ENCODE measurements at places on chromosomes 2 and 18.

- no peak for DNase-seq
Observed at GRCh38 chr2:37342591-37343220, 1.7 kb upstream of the QPCT start.

DNA sequence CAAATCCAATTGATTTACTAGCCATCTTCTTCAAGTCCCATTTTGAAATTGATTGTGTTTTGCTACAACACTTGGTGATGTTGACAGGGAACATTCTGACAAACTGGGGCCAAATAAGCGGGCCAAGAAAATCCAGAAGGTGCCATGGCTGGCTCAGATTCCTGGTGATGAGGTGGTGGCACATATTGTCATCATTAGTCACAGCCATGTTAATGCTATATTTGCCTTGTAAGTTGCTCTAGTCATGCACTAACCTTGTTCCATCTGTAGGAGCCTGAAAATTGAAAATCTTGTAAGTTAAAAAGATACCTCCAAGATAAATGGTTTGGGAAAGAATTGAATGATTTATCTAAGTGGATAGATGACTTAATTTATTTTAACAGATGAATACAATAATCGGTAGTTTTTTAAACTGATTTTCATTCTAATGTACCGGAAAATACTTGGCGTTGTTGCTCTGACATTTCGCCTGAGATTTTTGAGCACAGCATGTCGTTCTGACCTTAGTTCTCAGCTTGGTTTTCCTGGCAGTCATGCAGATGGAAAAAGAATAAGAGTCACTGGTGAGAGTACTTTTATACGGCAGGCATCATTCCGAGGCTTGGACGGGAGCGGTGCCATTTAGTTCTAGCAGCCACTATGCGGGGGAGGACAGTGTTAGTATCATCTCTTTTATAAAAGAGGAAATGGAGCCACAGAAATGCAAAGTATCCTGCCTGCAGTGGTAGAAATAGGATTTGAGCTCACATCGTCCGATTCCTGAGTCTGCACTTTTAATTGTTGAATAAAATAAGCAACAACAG, 133.9 kb downstream of the ZNF532 start:
- DNase-seq: no peak

GRCh38 chr2:46632349-46632748, 153.0 kb downstream of the TMEM247 start:
- no peak for DNase-seq

DNA sequence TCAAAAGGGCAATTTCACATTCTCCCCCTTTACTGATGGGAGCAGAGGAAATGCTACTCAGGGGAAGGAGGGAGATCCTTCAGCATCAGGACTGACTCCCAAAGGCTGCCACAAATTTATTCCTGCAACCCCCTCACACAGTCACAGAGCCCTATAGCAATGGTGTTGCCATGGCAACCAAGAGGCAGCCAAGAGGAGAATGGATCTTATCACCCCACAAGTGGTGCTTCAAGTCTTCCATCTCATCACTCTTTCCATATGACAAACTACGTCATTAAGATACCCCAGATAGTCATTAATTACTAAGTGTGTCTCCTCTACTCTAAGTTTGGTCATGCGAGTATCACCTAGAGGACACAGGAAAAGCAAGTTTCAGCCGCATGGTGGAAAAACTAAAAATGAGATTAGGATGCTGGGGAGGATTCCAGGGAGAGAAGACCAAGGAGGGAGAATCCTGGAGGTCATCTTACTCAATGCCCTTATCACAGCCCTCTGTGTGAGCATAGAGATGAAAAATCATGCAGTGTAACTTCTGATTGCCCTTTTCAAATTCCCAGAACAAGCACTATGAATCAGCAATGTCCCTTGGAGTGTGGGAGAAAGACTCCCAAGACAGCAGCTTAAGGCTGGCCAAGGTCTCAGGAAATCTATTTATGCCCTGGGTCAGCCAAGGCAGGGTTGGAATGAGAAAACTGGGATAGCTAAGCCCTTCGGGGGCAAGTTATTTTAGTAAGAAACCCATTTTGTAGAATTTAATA, 885.7 kb upstream of the KLHL29 start:
- DNase-seq: no peak

GRCh38 chr2:170404846-170405245, 226.9 kb downstream of the MYO3B start:
- no peak for DNase-seq

DNA sequence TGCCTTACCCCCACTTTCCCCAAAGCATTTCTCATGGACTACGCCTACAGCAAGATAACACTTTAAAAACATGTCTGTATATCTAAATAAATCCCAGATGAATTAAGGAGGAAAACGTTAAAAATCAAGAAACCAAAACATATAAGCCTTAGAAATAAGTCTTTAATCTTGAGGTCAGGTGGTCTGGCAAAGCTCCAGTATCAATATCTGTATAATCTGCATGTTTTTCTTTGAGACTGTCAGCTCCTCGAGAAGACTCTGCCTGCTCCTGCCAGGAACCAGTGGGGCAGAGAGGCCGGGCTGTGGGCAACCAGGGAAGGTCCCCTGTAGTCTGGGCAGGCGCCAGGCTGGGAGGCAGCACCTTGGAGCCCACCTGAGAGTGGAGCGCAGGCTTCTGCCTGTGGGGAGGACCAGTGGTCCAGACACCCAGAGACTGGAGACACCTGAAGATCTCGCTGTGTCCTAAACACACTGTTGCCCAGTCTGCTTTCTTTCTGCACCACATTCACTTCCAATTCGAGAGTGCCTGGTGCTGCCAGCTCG, 291.0 kb upstream of the SOX11 start:
- no peak for DNase-seq

- DNase-seq: no peak
Observed at GRCh38 chr18:48193521-48194492, 215.4 kb downstream of the ZBTB7C start.

DNA sequence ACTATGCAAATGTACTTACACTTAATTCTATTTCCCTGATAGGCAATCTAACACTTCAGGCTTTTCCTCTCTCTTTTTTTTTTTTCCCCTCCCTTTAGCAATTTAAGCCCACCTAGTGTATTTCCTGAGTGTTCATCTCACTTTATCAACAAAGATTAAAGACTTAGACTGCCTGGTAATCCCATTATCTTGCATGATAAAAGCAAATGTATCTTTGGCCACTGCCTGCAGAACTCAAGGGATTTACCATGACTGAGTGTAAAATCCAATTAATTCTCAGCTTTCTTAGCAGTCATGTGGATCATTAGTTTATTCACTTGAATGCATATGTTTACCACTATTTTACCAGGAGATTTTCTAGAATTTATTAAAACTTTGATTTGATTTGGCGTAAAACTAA, 1102.2 kb upstream of the GYPC start:
- DNase-seq: no peak

DNA sequence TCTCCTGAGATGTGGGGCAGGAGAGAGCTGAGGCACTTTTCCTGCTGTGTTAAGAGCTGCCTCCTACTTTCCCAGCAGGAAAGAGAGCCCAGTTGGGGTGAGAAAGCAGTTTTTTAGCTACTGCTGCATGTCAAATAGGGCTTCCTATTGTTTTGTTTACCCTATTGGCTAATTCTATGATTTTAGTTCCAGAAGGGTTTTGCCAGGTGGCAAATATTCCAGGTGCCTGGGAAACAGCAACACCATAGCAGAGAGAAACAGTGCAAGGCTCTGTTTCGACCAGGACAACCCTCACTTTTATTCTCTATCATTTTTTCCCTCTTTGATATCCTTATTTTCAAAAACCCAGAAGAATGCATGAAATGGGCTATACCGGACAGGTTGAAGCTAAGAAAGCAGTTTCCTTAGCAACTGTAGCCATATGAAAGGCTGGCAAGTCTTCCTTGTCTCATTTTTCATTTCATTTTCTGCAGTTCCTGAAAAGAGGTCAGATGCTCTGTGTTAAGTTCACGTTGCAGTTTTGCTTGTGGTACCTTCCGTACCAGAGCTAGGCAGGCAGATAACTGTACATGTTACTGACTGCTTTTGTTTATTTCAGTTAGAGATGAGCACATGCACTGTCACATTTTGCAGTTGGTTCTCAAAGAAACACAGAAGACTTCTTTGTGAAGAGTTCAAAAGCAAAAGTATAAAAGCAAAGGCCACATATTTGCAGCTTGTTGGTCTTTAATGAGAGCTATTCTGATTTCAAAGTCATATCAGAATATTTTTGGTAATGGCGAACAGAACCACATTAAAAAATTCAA, 84.8 kb downstream of the AQP4 start:
- no peak for DNase-seq

- no peak for DNase-seq
Observed at GRCh38 chr2:26651470-26651771, 10.3 kb upstream of the CIB4 start.

GRCh38 chr2:234289834-234290590, 206.9 kb downstream of the ARL4C start:
- DNase-seq: no peak

- no peak for DNase-seq
Observed at GRCh38 chr2:240557101-240557751, 562 bp downstream of the ANKMY1 start.

- DNase-seq: no peak
Observed at GRCh38 chr2:69082430-69082997, 69.5 kb downstream of the ANTXR1 start.

DNA sequence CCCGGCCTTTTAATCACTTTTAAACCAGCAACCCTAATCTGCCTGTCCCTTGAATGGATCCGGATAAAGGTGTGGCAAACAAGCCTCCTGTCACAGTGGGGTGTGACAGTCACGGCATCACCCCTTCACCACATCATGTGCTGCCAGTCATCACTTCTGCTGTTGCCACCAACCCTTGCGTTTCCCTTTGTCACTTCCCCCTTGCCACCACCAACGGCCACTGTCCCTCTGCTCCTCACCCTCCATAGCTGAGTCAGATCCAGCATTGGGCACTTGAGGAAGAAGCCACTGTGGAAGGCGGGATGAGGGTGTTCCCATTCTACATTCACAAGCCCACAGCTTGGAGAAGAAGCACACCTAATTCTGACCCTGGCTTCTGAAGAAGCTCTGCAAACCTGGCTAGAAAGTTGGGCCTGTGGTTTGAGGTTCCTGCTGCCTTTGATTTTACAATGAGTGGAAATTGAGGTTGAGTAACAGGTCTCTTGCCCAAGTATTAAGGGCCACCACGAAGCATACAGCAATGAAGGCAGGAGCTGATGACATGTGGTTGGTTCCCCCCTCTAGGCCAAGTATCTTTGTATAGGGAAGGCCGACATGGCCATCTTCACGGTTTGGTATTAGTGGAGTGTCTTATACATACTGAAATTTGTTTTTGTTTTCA, 22.9 kb upstream of the DARS1 start:
- DNase-seq: no peak

Measured in hypothalamus (tissue), 51 donors.